ENCODE measurements at places on chromosomes 16 and 17.

DNA sequence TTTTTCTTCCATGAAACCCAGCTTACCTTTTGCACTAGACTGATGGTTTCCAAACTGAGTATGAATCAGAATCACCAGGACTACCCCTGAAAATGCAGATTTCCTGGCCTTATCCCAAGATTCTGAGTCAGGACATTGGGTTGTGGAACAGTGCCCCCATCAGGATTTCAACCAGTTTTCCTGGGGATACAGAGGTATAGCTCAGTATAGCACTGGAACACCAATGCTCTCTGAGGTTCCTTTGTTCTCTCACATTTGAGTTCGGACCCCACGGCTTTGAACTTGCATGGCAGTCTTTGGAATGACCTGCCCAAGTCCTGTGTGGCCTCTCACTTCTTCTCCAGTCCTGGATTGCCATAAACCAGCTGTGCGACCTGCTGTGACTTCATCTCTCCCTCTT is 12.8 kb upstream of the CCL8 start:
- DNase-seq: no peak

DNA sequence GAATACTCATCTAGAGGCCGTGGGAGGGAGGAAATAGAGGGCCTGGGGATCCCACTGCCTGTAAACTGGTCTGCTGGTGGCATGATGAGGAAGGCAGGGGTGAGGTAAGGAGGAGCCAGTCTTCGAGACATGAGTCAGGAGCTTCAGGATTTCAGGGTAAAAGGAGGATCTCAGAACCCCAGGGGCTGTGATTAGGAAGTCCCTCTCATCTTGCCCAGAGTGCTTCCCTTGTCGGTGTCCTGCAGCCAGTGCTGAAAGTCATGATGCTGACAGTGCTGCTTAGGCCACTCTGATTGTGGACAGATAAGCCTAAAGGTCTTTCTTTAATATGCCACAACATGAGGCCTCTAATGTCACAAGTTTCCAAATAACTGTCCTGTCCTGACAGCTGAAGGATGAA is 29.6 kb downstream of the COG4 start:
- DNase-seq: no peak

DNA sequence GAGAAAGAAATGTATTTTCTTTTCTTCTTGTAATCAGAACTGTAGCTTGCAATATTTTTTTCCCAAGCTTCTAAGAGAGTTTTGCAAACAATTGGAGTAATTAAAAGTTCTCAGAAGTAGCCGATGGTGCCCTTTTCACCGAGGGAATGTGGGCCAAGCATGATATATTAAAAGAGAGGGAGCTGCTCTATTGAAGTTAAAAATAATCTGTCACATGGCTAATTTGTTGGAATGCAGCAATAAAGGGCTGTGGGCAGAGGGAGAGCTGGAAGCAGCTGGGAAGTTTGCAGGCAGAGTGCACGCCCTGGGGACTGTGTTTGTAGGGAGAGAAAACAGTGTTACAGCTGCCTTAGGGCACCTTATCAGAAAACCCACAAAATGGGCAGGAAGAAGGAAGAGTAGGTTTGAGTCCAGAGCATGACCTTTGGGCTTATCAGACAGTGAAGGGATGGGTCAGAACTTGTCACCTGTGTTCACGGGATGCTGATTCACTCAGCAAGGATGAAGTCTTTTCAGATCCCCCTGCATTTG is 18.5 kb upstream of the TERF2 start:
- no peak for DNase-seq

GRCh38 chr16:30066761-30067583 is 1.4 kb downstream of the ALDOA start:
- DNase-seq: no peak

- DNase-seq: no peak
Observed at GRCh38 chr16:2372684-2373083, 32.2 kb upstream of the ABCA3 start.

- DNase-seq: no peak
Observed at GRCh38 chr16:66873685-66874055, 6.6 kb upstream of the PDP2 start.

- DNase-seq: no peak
Observed at GRCh38 chr17:73302189-73302588, 9.6 kb downstream of the CDC42EP4 start.

DNA sequence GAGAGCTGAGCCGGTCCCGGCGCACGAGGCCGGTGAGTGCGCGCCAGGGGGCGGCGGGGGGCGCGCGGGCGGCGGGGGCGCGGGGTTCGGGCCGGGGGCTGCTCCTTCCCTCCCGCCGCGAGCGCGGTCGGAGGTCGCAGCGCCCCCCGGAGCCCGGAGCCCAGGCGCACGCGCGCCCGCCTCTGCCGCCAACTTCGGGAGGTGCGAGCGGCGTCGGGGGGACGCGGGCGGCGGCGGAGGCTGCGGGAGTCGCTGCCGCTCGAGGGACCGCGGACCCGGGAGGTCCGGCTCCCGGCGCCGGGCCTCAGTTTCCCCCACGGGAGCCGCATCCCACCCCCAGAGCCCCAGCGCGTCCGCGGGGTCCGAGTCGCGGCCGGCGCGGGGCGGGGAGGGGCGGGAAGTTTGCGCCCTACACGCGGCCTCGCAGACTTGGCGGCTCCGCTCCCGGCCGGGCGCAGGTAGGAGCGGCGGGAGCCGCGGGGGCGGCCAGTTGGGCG is at the start of gene PRR35:
Gene PRR35, plus strand, starts transcription at position 191 of the 497 bp plus-strand sequence. CDS start 2,901 bp downstream, outside the sequence.
- no peak for DNase-seq

- no peak for DNase-seq
Observed at GRCh38 chr17:7431231-7431630, 2.6 kb downstream of the SPEM3 start.

DNA sequence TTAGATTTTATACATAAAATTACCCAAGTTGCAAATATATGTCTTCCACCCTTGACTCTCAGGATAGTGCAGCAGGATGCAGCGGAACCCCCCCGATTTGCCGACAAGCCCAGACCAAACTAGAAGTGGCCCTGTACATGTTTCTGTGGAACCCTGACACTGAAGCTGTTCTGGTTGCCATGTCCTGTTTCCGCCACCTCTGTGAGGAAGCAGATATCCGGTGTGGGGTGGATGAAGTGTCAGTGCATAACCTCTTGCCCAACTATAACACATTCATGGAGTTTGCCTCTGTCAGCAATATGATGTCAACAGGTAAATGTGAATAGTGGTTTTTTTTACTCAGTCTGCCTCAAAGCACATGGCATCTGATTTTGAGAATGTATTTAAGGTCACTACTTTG is 70.7 kb downstream of the OMG start:
- no peak for DNase-seq

DNA sequence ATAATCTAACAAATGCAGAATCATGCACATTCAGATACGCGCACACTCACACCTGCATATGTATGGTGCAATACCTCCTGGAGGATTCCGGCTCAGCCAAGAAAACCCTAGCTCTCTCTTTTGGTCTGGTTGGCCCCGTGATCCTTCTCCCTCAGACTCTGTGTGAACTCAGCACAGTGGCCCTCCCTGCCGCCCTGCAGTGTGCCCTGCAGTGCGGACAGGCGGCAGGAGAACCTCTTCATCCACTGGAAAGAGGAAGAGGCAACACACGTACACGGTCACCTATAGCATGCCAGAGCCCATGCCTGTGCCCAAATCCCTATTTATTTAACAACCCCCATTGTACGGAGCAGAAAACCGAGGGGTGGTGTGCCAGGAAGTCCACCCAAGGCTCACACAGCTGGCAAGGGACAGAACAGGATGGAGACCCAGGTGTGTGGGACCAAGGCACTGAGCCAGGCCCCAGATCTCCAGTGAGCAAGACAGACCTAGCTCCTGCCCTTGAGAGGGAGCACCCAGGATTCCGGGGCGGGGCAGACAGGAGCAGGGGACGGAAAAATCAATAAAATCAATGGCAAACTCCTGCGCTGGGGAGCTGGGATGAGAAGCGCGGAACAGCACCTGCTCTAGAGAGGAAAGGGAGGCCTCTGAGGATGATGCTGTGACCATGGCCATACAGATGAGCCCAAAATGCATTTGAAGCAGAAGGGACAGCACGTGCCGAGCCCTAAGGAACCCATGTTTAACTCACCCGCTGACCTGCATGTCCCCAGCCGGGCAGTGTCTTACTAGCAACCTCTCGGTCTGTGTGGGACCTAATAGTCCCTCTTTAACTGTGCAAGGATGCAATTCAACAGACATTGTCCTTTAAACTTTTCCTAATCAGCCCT is 54.7 kb upstream of the CIBAR2 start:
- DNase-seq: no peak

- DNase-seq: no peak
Observed at GRCh38 chr16:67661101-67661761, 471 bp downstream of the PARD6A start.

GRCh38 chr17:73347351-73347750 is 35.5 kb upstream of the CDC42EP4 start:
- DNase-seq: no peak

DNA sequence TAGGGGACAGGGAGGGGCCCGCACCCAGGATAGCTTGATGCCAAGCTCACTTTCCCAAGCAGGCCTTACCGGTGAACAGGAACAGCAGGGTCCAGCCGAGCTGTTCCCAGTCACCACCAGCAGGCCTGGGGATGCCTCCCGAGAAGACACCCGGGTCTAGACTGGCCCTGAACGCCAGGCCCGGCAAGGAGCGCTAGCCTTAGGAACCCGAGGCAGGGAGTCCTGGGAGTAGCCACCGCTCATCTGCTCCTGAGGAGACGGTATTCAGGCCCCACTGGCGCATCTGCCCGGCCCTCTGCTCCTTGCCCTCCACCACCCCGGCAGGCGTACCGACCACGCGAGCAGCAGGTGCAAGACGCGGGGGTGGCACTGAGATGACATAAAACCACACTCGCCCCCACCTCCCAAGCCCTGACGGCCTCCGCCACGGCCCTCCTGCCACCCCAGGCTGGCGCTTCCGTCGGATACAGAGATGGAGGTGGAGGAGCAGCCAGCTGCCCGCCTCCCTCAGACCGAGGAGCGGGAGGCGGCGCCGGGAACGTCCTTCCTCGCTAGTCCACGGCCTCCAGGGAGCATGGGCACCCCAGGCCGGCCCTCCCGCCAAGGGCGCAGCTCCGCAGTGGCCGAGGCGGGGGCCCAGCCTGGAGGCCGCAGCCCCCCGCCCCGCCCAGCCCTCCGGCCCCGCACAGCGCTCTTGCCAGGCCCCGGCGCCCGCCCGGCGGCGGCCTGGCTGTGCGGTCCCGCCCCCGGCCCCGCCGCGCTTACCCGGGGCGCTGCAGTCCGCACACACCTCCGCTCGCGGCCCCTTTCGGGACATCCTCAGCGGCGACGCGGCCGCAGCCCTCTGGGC is 661 bp downstream of the GIT1 start:
- no peak for DNase-seq

DNA sequence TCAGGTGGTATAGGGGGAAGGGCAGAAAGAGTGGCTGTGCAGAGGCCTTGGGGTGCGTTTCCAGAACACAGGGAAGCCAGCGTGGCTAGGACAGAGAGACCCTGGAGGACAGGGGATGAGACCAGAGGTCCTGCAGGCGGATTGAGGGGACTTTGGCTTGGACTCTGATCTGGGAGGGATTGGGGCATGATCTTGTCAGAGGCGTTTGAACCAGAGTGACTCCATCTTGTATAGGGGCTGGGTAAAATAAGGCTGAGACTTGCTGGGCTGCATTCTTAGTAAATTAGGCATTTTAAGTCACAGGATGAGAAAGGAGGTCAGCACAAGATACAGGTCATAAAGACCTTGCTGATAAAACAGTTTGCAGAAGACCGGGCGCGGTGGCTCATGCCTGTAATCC is 5.4 kb upstream of the NATD1 start:
- DNase-seq: no peak

DNA sequence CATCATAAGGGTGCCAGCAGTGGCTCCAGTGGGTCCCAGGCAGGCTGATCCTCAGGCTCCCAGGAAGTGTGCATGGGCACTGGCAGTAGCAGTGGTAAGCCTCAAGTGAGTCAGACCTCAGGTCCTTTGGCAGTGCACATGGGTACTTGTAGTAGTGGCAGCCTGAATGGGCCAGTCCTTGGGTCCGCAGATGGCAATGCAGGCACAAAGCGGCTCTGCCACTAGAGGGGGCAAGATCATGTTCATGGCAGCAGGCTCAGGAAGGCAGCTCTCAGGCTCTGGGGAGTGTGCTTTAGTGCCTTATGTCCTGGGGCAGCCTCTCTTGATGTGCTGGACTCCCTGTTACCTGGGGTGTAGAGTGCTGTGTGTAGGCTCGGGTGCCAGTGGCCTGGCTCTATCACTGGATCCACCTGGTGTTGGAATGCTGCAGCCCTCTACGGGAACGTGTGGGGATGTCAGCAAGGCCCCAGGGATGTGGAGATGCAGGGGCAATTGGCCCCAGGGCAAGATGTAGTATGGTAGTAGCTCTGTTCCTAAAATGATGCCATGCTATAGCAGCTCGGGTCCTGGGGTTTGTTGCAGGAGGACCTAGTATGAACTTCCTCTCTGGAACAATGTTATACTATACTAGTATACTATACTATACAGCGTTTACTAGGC is 11.0 kb downstream of the ACSM3 start:
- DNase-seq: no peak

- no peak for DNase-seq
Observed at GRCh38 chr16:86969716-86970115, 347.5 kb downstream of the C16orf95 start.

DNA sequence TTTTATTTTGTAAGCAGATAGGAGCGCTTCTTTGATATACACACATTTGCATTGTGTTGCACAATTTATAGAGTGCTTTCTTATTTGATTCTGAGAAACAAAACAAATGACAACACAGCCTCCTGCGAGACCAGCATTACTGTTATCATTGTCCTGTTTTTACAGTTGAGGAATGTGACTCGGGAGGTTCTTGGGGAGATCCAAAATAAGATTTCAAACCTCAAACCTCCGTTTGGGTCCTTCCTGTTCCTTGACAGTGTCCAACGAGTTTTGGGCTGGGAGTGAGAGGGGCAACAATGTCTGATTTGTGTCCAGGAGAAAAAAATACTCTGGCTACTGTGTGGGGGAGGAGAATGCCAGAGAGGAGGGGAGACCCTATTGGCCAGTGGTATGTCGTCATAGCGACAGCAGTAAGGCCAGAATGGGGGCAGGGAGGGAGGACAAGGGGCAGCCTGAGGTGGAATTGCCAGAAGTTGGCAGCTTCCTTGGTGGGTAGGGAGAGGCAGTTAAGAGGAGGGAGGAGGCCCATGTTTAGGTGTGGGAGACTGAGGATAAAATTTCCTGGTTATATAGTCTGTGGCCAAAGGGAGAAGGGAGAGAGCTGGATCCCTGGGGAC is 45.5 kb downstream of the TMEM132E start:
- no peak for DNase-seq

GRCh38 chr17:59859444-59860025 is 33.2 kb downstream of the TUBD1 start:
- DNase-seq: no peak

GRCh38 chr16:66247516-66248481 is 118.7 kb upstream of the CDH5 start:
- DNase-seq: peak; percentile 15

- DNase-seq: peak; percentile 34
Observed at GRCh38 chr17:41835800-41836549, at the start of gene NT5C3B. Gene NT5C3B, minus strand, starts transcription at chr17:41836232. Its CDS starts 39 bp downstream, at chr17:41836193.

- DNase-seq: peak; percentile 38
Observed at GRCh38 chr17:6069539-6070429, at the start of gene WSCD1. Gene WSCD1, plus strand, starts transcription at chr17:6070379. Its CDS starts 10,280 bp downstream, at chr17:6080659.
